ENCODE measurements at places on chromosomes 11 and 22. TPM values are rescaled to one million over a fixed set of nuclear protein-coding genes. Genes with fewer than 3 reads are reported as not detected.
A peak's percentile ranks its signal among the peaks of the same experiment; 100 is the strongest.

DNA sequence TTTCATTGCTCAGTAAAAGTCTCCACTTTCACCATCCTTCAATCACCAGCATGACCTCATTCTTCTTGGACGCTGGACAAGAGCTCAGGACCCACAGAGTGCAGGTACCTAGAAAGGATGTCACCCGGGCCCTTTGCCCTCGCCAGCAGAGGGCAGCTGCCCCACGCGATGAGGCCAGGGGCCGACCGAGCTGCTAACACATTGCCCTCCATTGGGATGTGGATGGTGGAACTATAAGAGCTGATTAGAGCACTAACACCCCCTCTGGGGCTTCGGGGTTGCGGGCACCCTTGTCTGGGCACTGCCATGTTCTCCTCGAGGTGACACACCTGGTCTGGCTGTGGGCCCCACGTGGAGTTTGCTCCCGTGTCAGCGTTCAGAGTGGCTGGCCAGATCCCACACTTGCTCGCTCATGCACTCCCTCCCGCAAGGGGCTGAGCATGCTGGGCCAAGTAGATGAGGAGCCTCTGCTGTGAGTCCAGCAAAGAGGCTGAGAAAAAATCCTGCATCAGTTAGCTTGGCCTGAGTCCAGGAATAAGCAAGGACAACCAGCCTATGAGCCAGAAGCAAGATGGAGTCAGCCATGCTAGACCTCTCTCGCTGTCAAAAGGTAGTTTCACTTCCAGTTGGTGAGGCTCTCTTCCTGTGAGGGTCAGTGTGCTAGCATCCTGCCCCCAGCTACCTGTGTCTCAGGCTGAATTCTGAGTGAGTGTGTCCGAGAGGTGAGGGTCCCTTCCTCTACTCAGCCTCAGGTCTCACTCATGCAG is 9.8 kb downstream of the KRTAP5-6 start:
- no peak for DNase-seq

TRPM5 gene
- polyA plus RNA-seq = 7.4 TPM

RAG2 gene
- polyA plus RNA-seq = not detected

- no peak for DNase-seq
These were observed 36.3 kb upstream of the CBX7 start for GRCh38 chr22:39188809-39189208.

DNA sequence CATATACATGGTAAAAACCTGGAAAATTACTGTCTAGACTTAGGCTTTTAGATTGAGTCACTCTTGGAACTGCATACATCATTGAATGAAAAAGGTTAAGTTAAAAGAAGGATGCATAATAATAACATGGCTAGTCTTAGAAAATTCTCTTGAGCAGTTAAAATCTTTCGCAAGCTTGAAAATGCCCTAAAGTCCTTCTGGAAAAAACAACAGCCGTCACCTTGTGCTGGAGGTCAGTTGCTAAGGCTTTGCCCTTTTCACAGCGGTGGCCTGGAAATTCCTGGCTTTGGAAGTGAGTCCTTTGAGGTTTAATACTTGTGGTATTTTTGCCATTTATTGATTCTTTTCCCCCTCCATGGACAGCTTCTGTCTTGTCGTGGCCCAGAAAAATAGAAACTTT is 17.4 kb upstream of the FBLN1 start:
- no peak for DNase-seq

DNA sequence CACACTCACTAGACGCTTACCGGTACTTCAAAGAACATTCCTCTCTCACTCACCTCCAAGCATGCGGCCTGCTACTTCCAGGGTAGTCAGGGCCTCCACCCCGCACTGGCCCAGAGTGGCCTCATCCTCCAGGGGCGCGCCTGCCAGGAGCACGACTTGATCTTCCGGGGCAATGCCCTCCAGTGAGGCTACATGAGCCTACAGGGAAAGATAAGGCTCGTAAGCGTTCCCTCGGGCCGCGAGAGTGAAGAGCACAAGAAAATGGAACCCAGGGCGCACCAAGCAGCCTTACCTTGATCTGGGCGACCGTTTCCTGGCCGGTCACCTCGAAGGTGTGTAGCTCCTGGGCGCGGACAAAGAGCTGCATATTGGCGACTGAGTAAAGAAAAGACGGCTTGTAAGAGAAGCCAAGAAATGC is 478 bp downstream of the FAU start:
- DNase-seq = peak; percentile 65

GRCh38 chr11:46229230-46229629 is 48.2 kb upstream of the CREB3L1 start:
- no peak for DNase-seq
